ENCODE measurements at places on chromosomes 5 and 9.

DNA sequence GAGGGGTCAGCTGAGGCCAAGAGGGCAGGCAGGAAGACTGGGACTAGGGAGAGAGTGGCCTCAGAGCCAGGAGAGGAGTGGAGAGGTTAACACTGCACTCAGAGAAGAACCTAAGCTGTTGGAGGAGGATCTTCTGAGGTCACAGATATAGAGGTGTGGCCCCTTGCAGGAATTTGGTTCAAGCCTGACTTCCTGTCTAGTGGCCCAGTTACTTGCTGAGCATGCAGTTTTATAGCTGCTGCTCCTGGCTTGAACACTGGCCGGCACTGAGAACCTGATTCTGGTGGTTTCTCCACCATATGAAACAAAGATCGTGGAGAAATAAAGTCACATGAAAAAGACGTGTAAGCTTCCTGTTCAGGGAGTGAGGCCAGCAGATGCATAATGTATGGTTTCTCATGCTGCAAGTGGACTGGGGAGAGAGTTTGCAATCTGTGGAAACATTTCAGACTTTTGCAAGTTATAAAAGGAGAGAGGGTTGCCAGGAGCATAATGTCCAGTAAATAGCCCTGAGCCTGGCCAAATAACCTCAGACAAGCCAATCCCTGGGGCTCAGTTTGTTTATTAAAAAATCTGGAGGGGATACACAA lies 82.6 kb downstream of the GALNT10 start:
- DNase-seq, result no peak

- no peak for DNase-seq
These were observed 37.2 kb upstream of the SLC9A3 start for GRCh38 chr5:561408-561807.

- DNase-seq, result no peak
These were observed 18.3 kb downstream of the MARCHF3 start for GRCh38 chr5:127011961-127012644.

DNA sequence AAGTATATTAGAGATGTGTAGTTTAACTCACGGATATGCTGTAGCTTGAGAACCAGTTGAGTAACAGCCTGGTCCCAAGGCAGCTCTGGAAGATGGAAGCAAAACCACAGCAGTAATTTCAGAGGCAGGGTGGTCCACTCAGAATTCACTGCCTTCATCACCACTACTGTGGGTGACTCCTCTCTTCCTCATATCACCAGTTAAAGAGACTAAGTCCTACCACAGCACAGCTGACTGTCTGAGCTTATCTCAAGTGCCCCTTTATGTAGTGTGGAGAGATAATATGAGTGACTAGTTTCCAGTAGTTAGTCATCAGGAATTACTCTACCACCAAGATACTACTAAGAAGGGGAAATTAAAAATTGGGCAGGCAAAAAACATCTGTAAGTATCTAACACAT lies 1571.2 kb upstream of the C9orf72 start:
- no peak for DNase-seq

- no peak for DNase-seq
These were observed 136.3 kb downstream of the MED27 start for GRCh38 chr9:131943351-131943841.

DNA sequence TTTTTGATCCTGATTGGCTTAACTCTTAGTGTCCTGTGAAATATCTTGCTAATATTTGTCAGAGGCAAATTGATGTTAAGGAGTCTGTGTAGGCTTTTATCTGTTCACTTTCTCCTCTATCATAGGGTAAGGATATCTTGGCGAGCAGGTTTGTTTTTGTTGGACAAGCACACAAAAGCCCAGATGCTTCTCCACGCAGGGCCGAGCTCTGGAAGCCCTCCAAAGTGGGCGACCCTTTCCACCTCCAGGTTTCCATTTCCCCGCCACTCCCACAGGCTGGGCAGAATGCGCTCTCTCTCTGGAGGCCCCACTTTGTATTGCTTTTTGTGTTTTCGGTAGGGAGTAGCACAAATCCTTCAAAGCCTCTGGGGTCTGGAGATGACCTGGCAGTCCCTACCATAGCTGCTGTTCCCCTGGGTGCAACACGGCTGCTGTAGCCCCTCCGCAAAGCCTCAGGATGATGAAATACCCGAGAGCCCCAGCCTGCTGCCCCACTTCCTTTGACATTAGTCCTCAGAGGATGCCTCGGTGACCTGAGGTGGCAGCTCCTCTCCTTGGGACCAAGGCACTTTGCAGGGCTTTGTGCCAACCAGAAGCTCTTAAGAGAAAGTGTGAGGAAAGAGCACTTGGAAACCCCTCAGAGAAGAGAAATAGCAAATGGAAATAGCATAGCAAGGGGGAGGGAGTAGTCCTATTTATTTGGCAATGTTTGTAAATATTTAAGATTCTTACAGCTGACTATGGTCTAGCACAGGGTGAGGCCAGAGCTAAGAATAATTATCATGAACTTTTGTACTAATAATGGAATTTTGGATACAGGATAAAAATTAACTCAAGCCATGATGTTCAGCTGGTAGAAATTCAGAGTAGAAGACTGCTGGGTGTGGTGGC lies 122.8 kb downstream of the ARHGEF28 start:
- no peak for DNase-seq

DNA sequence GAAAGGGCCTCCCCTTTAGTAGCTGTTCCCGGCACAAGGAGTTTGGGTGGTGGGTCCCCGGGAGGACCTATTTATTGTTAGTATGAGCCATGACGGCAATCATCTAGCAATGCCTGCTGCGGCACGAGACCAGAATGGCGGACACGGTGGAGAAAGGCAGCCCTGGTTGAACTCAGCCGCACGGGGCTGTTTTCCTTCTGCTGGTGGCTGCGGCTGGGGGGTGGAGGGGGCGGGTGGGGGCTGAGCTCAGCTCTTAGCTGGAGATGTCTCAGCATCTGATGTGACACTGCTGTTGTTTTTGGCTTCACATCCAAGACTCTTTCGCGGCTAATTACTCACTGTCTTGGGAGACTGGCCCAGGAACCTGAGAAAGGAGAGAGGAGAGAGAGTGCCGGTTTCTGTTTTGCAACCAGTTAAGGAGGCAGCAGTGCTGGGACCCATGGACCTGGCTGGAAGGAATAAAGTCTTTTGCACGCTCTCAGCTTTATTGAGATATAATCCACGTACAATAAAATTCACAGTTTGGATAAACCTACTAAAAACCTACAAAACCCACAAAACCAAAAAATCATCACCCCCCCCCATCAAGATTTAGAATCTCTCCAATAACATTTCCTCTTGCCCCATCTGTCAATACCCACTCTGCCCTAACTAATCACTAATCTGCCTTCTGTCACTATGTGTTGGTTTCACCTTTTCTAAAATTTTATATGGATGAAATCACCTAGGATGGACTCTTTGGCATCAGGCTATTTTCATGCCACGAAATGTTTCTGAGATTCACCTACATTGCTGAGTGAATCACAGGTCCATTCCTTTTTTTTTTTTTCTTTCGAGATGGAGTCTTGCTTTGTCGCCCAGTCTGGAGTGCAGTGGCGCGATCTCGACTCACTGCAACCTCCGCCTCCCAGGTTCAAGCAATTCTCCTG lies 81.8 kb upstream of the NEURL1B start:
- DNase-seq, result peak; percentile 16

DNA sequence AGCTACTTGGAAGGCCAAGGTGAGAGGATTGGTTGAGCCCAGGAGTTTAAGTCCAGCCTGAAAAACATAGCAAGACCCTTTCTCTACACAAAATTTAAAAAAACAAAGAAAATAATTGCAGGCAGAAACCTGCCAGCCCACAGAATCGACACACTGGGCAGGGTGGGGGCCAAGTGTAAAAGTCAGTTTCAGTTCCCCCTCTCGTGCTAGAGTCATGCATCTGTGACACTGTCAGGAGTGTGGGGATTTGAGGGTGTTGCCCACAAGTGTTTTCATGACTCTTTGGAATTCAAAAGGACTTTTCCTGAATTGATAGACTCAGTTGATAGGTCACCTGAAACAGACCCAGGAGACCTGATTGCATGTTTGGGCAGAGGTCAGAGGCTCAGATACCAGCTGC lies 47.6 kb downstream of the PRRC2B start:
- DNase-seq, result no peak

GRCh38 chr9:126915281-126915816 lies 767 bp downstream of the RALGPS1 start:
- DNase-seq, result peak; percentile 13
